Stimulated activated CD8-positive, alpha-beta memory T cell treated with anti-CD3 and anti-CD28 coated beads, Interleukin-7, amount 100 ng/mL, for 1 hour (primary cell): ENCODE measurements at places on chromosomes 2 and 18.

DNA sequence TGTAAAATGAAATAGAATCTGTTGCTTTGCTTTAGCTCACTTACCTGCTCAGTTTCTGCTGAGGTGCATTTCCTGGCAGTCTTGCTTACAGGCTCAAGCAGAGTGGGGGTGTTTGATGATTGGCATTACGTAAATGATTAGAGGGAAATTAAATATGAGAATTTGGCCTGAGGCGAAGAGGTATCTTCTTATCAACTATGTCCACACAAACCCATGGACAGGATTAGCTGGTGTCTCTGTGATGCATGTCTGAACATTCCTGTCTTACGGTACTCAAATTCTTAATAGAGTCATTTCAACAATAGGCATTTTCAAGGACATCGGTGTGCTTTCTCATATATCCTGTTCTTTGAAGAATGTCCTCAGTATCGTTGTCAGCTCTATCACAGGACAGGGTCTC lies 102.1 kb downstream of the PRPF40A start:
- DNase-seq: no peak

DNA sequence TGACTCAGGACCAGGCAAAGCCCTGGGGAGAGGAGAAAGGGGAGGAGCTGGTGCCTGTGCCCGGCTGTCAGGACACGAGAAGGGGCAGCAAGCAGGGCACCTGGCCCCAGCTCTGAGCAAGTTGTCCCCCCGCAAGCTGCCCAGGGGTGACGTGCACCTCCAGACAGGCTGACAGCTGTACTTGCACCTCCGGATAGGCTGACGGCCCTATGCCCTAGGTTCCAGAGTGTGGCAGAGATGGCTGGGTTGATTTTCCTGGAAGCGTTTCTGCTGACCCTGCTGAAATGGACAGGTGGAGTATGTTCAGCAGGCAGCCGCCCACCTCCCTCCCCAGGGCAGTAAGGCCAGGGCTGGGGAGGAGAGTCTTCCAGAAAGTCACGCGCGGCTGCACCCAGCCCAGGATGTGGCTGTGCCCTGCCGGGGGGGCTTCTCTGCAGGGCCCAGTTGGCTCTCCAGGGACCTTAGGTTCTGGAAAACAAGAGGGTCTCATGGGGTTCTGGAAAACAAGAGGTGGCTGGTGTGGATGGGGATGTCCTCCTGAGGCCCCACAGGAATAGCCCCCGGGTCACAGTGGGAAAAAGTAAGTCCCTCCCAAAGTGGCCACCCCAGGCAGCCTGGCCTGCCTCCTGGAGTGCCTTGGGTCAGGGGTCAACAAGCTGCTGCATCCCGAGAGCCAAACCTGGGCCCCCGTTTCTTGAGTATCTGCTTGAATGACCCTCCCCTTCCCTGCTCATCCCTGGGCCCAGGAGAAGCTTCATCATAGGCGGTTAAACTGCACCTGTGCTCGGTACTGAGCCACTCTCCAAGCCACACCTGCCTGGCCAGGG lies 71.4 kb upstream of the OTOS start:
- DNase-seq: no peak

DNA sequence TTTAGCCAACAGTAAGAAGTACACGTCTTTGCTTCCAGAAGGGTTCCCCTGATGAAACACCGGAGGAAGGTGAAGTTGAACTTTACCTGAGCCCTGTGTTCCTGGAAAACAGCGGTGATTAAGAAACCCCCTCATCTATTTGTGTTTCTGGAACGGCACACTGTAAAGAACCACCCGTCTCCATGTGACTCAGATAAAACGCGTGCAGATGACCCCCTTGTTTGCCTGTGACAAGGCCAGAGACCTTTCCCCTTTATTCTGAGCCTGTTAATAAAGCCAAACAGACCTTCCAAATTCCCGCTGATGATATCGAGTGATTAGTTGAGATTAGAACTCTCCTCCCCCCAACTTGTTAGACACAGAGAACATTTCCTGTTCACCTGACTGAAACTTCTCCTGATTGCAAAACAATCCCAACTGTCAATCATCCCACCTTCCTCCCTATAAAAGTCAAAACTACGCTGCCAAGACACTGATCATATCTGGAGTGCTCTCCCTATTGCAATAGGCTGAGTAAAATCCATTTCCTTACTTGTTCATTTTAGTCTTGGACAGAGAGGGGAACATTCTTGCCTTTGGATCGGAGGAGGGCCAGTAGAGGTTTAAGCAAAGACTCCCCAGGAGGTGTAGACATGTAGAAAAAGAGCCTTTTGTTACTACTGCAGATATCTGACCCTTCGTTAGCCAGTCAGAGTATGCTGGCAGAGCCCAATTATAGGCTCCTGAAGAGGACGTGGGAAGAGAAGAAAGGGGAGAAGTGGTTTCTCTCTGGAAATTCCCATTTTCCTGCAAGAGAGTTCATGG lies 914 bp upstream of the IWS1 start:
- no peak for DNase-seq

GRCh38 chr2:47568164-47568850 lies 165.4 kb downstream of the MSH2 start:
- no peak for DNase-seq

GRCh38 chr2:110903548-110903947 lies 171.2 kb downstream of the ACOXL start:
- DNase-seq: no peak

DNA sequence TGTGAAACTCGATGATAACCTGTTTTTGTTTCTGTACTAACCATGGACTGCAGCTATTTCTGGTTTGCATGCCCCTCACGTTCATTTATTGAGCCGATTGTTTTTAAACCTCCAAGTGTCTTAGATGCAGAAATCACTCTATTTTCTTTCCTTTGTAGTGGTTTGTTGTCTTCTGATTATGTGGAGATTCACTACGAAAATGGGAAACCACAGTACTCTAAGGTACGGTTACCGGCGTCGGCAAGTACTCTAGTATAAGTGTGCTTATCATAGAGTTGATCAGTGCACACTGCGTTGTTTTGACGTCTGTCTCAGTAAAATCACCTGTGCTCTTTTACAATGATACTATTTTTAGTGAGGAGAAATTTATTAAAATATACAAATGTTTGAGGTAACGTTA lies 87.4 kb downstream of the ADAM23 start:
- no peak for DNase-seq

GRCh38 chr2:212531499-212531898 lies 7.1 kb downstream of the ERBB4 start:
- DNase-seq: no peak

DNA sequence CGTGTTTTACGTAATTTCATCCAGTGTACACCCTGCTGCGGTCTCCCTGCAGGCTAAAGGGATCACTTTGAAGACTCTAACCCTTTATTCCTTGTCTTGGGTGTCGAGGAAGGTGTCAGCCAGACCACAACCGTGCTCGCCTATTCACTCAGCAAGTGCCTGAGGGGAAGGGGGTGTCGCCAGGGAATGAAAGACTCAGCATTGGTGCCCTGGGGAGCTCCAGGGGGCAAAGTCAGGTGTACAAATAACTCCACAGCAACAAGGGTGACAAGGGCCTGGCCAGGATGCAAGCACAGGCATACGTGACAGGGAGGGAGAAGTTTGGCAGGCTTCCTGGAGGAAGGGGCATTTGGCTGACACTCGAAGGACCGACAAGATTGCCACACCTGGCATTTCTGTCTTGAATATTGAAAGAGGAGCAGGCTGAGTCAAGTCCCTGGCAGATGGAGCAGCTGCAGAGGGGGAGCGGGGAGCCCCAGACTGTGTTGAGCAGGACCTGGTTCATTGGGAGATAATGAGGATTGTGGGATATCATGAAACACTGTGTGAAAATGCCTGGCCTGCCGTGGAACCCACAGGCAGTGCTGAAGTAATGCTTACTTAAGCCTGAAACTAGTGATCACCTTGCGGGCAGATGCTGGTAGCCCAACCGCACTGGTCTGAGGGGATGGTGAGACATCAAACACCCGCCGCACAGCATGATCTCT lies 93.9 kb downstream of the RHOB start:
- no peak for DNase-seq

DNA sequence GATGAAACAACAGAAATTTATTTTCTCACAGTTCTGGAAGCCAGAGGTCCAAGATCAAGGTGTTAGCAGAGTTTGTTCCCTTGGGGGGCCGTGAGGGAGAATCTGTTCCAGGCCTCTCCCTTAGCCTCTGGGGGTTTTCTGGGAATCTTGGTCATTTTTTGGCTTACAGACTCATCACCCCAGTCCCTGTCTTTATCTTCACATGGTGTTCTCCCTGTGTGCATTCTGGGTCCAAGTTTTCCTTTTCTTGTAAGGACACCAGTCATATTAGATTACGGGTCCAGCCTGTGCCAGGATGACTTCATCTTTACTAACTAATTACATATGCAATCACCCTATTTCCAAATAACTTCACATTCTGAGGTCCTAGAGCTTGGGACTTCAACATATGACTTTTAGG lies 292.5 kb upstream of the TRIB2 start:
- no peak for DNase-seq

- DNase-seq: no peak
Measured at GRCh38 chr2:235694721-235695601, 201.1 kb downstream of the AGAP1 start.

- no peak for DNase-seq
Measured at GRCh38 chr2:152075461-152076050, 23.3 kb downstream of the CACNB4 start.

- no peak for DNase-seq
Measured at GRCh38 chr18:75533950-75534349, 106.4 kb upstream of the SMIM21 start.

DNA sequence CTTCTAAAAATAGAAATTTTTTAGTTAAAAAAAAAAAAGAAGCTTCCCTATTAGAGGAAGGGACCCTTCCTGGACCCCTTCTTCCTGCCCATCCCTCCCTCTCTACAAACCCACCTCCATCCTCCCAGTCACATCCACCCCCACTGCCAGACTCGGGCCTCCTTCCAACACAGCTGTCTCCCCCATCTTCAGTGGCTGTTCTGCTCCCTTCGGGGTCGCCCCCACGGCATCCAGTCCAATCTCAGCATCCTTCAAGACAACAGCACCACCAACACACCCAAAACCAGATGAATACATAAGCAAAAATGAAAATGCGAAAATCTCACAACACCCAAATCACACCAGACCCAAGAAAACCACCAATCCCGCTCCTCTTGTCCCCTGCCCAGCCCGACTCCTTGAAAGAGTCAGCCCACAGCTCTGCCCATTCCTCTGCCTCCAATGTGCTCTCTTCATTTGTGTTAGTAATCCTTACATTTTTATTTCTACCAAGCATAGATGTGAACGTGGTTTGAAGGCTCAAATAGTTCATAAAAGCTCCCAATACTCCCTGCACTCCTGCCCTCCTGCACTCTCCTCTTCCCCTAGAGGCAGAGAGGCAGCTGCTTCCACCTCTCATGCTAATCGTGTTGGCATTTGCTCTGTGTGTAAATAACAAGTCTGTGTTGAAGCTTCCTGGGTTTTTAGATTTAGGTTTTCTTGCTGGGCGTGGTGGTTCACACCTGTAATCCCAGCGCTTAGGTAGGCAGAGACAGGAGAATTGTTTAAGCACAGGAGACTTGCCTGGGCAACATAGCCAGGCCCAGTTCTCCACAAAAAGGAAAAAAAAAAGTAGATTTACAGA lies 37.0 kb downstream of the MAL start:
- DNase-seq: no peak

GRCh38 chr18:58649966-58650816 lies 21.1 kb upstream of the MALT1 start:
- DNase-seq: no peak

GRCh38 chr18:74153377-74153776 lies 5.1 kb downstream of the TIMM21 start:
- DNase-seq: no peak

GRCh38 chr18:74314759-74315463 lies 728 bp upstream of the C18orf63 start:
- no peak for DNase-seq

- DNase-seq: no peak
Measured at GRCh38 chr2:37119157-37119556, 34.8 kb downstream of the GPATCH11 start.

- no peak for DNase-seq
Measured at GRCh38 chr18:43877616-43878321, 600.5 kb upstream of the SYT4 start.

DNA sequence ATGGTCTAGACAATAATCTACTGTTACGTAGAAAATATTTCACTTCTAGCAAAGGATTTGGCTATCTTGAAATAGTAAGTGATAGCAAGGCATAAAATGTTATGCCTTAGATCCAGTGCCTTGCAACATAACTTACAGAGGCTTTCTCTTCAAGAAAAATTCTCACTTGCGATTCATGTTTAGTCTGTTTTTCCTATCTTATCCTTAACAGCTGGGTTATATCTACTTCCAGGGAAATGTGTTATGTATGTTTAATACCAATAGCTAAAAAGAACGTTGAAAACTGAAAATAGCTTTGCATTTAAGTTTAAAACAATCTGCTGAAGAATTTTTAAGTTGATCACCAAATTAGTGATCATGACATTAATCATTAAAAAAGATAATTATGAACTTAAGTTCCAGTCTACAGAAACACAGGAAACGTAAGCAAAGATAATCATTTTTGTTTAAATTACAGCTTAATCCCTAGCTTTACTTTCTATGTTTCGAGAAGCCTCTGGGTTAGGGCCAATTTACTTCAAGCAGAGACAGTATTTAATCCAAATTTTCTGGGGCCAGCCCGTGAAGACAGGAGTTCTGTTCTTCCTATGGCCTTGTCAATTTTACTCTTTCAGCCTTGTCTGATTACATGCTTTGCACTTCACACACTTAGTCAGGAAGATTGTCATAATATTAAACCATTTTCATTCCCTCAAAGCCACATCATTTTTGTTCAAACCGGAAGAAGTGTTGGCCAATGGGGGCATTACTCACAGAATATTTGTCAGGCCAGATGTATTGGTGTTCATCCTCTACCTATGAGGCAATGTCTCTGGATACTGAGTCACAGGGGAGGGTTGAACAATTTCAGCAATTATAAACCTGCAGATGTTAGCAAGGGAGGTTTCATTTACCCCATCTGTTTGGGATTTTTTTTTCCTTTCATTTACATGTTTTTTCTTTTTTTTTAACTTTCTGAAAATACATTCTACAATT lies 1132.9 kb upstream of the ZEB2 start:
- no peak for DNase-seq

DNA sequence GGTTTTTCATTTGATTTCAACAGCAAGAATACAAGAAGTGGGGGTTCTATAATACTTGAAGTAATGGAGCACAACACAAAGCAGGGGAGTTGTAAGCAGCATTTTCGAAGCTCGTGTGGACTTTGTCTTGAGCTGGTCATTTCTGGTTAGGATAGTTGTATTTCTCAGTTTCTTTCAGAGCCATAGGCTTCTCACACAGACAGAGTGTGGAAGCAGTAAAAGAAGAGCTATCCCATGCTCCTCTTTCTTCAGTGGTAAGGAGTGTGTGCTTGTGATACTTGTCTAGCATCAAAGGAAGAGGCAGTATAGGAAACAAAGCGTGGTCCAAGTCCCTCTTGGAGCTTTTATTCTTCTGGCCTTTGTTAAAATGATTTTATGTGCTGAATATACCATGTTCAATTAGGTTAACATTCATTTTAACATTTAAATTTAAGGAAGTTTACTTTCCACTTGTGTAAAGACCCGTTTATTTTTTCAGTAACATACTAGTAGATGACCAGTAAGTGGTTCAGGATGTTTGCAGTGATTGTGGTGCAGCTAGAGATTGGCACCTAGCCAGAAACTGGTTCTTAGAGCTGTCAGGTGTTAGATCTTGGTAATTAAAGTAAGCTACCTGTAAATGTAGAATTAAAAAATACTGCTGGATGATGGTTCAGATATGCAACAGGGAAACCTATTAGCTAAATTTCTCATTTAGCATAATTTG lies 14.6 kb downstream of the CCNYL1 start:
- DNase-seq: no peak
